SIG-M5 (cell line): ENCODE measurements at places on chromosomes 5 and 9.

DNA sequence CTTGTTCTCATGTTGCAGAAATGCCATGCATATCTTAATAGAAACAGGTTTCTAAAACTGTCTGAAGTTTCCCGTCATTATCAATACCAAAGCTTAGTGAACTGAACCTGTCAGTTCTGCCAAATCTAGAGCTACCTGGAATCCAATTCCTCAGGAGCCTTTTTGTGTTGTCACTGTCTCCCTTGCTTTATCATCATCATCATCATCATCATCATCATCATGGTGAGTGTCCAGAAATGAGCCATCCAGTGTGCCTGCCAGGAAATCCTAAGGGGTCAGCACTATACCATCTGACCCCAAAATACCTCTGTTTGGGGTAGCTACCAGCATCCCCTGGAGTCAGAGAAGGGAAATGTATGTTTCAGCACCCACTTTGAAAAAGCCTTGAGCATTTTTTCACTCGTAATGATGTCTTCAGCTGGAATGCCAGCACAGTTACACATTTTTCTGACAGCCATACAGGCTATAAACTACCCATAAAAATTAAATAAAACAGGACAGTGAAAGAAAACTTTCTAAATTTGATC lies 150.3 kb downstream of the NR2F1-AS1 start:
- no peak for DNase-seq

GRCh38 chr5:34717426-34718327 lies 61.5 kb downstream of the RAI14 start:
- no peak for DNase-seq

DNA sequence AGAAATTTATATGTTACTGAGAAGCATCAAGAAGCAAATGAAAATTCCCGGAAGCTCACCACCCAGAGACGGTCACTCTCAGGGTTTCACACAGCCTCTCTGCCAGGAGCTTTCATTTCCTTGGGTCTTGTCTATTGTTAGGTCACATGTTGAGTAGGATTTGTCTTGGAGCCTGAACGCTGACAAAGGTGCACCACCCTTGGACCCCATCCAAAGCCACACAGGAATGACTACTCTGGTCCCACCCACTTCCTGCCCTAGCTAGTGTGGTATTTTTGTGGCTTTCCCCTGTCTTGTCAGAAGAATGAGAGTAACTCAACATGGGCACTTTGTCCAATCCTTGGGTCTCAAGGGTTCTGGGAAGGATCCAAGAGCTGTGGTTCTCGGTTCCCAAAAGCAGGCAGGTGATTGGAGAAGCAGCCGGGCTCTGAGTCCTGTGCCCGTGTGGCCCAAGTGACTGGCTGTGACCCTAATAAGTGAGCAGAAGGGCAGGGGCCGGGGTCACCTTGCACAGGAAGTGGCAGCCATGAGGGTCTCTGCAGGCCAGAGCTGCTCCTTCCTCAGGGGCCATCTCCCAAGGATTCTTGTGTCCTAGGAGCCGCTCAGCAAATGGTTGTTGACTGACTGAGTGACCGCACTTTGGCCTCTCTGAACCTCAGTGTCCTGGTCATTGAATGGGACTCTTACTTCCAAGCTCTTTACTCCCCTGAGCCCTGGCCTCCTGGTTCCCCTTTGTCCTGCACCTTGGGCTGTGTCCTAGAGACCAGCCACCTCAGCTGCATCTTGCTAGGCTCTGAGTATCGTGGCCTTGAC lies 6.9 kb downstream of the FGD3 start:
- DNase-seq: no peak

DNA sequence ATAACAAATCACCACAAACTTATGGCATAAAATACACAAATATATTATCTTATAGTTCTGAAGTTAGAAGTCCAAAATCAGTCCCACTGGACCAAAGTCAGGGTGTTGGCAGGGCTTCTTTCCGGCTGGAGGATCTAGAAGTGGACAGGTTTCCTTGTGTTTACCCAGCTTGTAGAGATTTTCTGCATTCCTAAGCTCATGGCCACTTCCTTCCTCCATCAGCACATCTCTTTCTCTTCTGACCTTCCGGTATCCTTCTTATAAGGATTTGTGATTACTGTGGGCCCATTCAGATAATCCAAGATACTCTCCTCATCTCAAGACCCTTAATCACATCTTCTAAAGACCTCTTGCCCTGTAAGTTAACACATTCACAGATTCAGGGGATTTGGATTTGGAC lies 97.6 kb downstream of the RAB3C start:
- DNase-seq: no peak

DNA sequence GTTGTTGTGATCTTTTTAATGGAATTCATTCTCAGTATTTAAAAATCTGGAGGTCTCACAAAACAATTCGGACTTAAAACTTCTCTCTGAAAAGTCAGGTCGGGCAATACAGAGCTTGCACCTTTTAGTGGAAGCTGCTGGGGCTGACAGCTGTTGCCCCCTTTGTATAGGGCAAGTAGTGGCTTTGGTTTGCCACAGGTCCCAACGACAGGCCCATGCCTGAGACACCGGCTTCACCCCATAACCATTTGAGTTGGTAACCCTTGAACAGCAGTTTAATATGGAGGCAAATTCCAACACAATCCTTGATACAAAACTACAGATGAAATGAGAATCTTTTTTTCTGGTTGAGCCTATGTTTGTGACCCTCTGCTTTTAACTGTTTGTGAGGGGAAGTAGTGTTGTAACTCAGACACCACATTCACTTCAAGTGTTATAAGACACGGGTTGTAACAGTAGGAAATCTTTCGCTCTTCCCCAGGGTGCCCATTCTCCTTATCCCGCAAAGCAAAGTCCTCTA lies 752 bp upstream of the GLRX start:
- no peak for DNase-seq

DNA sequence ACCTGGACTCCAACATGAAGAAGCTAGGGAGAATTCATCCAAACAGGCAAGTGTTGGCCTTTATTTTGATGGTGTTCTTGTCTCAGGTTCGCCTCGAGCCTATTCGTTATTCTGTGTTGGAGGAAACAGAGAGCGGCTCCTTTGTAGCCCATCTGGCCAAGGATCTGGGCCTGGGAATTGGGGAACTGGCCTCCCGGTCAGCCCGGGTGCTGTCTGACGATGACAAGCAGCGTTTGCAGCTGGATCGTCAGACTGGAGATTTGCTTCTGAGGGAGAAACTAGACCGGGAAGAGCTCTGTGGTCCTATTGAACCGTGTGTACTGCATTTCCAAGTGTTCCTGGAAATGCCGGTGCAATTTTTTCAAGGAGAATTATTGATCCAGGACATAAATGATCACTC lies 367 bp downstream of the PCDHB4 start:
- no peak for DNase-seq

DNA sequence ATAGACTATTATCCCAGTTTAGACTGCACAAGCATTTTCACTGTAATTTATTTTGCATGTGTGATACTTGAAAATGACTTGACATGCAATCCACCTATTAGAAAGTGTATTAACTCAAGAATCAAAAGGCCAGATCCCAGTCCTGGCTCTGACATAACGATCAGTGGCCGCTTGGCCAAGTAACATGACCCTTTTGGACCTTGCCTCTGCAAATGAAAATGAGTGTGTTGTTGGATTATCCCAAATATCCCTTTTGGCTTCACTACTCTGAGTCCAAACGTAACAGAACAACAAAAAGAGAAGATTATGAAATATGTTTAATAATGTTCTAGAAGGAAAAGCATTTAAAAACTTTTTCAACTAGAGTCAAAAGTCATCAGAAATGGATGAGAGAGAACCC lies 19.0 kb downstream of the DMGDH start:
- no peak for DNase-seq

DNA sequence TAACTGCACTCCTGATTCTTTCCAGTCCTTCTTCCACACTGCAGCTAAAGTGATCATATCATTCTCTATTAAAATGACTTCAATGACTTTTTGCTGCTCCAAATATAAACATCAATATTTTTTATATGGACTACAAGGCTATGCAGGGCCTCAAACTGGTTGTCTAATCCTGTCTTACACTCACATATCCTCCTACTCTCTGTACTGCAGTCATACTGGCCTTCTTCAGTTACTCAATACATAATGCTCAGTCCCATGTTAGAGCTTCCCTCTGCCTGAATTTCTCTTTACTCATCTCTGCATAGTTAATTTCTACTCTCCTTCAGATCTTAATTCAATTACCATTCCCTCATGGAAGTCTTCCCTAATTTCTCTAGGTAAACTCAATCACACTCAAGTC lies 3.4 kb downstream of the MEIKIN start:
- no peak for DNase-seq

DNA sequence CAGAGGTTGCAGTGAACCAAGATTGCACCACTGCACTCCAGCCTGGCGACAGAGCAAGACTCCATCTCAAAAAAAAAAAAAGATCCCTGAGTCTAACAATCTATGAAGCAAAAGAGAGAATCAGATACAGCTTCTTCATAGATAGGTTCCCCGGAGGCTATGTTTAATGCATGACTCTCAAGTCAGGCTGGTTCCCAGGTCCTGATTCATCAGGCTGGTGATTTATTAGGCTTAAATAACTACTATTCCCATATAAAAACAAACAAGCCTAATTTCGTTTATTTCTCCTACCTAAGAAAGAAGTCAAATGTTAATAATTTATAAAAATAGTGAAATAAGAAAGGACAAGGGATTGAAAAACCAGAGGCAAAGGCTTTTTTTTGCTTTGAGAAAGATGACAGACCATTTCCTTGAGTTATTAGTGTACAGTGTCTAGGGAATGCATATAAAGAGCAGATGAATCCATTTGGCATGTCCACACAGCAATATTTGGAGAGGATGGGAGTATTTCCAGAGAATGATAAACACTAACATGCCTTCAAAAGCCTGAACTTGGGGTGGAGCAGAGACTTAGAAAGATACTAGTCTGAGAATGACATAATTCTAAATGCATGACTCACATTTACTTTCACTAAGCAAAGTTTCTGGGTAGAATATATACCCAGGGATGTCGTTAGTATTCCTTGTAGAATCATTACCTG lies 115.3 kb downstream of the NREP start:
- DNase-seq: no peak

DNA sequence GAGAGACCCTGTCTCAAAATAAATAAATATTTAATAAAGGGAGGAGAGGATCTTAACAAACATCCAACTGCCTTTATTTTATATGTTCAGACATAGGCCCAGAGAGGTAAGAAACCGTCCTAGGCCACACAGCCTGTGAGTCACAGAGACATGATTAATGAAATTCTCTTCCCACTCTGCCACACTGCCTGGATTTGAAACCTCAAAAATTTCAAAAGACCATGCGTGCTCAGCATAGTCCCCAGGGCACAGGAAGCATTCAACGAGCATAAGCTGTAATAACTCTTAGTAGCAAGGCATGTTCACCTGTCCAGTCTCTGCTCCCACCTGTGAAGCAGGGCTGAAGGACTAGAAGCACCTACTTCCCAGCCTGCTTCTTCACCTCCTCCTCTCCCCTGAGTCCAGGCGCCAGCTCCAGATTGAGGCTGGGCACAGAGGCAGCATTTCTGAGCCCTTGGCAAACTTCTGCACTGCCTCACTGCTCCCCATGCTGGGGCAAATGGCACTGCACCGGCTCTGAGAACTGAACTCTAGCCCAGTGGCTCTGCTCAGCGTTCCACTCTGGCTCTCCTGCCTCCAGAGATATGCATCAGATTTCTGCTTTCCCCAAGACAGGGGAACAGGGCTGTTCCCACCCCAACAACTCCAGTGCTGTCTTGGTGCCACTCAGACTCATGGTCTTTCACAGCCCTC lies 1.1 kb downstream of the FAT2 start:
- DNase-seq: no peak

DNA sequence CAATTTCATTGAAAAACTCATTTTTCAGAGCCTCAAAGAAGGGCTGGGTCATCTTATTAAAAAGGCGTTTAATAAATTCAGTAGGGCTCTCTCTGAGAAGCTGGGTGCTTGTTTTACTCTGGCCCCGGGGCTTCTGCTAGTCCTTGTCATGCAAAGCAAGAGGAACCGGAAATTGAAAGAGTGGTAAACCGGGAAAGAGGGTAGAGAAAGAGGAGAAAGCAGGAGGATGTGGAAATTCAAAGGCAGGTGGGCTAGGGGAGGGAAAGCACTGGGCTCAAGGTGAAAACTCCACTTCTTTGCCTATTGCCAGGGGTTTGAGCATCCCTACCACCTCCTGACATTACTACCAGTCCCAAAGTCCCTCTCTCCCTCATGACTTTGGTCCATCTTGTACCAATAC lies 64.6 kb upstream of the AGXT2 start:
- no peak for DNase-seq

GRCh38 chr5:135492319-135492626 lies 40.1 kb upstream of the TIFAB start:
- DNase-seq: no peak

DNA sequence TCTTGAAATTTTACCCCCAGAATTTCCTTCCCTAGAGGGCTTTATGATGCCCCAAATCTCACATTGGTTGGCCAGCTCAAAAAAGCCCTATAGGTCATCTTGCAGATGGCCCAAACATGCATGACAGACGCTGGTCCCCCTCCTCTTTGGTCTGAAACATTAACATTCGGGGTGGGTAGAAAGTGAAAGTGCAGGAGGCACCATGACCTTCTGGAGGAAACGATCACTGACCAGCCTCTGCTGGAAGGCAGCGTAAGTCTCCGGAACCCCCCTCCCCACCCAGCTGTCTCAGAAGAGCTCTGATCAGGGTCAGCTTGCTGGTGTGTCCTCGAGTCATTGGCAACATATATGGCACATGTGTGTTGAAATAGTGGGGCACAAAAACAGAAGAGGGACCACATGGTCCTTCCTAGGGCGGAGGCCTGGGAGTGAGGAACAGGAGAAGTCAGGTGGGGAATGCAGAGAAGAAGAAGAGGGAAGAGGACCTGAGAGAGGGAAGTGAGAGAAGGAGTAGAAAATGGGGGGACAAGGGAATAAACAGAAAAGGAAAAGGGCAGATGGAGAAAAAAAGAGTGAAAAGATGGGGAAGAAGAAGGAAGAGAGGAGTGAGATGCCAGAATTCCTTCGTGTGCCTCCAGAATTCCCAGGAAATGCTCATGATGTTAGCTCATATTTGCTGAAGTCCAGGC lies 46.2 kb downstream of the IL31RA start:
- DNase-seq: no peak

DNA sequence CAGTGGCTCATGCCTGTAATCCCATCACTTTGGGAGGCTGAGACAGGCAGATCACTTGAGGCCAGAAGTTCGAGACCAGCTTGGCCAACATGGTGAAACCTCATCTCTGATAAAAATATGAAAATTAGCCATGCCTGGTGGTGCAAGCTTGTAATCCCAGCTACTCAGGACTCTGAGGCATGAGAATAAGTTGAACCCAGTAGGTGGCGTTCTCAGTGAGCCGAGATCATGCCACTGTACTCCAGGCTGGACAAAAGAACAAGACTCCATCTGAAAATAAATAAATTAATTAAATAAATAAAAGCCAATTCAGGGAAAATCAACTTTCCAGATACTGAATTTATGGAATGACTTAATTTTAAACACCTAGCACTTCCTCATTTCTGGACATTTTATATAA lies 1722.1 kb downstream of the MAT2B start:
- DNase-seq: no peak

GRCh38 chr9:123329329-123329955 lies 26.6 kb upstream of the CRB2 start:
- no peak for DNase-seq

DNA sequence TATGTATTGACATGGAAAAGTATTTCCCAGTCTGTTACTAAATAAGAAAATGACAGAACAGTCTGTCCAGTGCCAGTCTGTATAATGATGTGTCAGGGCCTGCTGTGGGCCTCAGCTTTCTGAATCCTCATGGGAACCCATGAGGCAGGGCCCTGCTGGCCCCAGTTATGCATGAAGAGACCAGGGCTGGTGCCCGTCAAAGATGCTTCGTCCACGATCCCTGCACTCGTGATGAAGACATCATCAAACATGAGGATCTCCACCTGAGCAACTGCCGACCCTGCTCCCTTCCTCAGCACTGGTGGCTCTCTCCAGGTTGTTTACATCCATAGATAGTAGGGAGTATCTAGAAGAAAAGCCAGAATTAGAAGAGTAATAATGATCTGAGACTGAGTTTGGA lies 52.5 kb downstream of the ICE1 start:
- DNase-seq: no peak
